ENCODE measurements at places on chromosomes 2 and 18.

GRCh38 chr2:43361286-43361685, 134.9 kb upstream of the ZFP36L2 start:
- DNase-seq, result no peak

DNA sequence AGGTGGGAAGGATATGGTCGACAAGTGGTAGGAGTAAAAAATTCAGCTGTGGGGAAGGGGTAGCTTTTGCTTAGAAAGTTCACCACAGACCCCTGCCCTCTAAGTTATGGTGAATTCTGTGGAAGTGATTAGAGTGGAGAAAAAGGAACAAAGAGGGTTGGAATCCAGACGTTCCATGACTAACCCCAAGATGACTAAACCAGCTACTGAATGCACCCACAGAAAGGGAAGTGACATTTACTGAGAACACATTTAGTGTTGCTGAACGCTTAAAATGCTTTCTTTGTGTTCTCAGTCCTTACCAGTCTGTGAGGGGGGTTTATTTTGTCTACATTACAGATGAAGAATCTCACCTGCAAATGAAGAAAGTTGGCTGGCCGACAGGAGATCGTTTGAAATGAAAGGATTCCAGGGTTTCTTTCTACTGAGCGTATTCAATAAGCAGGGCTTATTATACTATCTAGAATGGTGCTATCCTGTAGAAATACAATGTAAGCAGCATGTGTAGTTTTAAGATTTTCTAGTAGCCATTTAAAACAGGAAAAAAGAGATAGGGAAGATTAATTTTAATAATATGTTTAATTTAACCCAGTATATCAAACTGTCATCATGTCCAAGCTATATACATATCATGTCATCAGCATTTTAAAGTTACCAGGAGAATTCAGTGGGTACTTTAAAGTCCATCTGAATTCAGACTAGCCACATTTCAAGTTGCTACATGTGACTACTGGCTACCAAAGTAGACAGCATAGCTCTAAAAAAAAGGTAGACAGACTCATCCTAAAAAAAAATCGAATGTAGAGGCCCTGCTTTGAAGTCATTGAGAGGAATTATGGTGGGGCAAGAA, 60.1 kb downstream of the LIMS1 start:
- no peak for DNase-seq

- DNase-seq, result no peak
Observed at GRCh38 chr2:10407841-10408648, 40.1 kb downstream of the ODC1 start.

- no peak for DNase-seq
Observed at GRCh38 chr2:59019566-59020159, 778.5 kb upstream of the FANCL start.

- DNase-seq, result no peak
Observed at GRCh38 chr2:60867007-60867406, 14.4 kb upstream of the REL start.

GRCh38 chr2:109209412-109209811, 80.4 kb downstream of the SH3RF3 start:
- DNase-seq, result no peak

DNA sequence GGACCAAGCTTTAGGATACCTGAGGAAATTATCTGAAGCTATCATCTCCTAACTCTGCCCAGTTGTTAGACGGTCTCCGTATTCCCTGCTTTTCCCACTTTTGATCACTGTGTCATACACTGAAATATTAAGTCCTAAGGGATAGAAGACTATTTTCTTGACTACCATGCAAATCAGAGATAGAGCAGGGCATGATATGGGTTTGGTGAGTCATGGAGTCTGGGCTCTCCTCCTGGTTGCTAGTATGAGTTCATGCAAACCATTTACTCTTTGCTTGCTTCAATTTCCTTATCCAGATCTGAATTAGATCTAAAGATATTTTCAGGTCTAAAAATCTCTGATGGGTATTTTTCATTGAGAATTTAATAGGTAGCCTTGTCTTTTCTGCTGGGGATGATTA, 55.0 kb downstream of the EHBP1 start:
- DNase-seq, result no peak

DNA sequence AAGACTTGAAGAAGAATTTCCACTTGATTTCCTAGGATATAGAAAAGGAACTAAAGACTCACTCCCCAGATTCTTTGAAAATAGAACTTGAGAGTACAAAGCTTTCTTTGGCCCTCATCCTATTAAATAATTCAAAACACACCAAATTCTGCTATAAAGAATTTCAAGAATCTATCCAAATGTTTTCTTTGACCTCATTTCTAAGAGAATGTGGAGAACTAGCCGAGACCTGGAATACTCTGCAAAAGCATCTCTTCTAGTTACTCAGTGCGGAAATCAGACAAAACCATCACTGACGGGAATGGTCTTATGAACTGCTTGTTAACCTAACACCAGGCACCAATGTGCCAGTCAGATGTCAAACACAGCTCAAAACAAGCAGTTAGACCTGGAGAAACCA, 44.2 kb upstream of the ARL5A start:
- no peak for DNase-seq

DNA sequence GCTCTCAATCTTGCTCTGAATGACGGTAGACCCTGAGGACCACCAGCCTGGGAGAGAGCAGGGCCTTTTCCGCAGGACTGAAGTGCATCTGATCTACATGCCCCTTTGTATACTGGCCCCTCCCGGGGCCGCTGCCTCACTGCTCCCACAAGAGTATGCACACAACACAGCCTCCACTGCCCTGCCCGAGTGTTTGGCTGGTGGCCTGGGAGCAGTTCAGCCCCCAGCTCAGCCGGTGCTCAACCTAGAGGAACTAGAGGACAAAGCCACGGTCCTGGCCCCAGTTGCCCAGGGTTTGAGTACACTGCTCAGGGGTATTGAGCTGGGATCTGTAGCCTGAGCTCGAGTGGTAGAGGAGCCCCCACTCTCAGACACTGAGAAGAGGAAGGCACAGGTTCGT, 118.9 kb upstream of the CAB39 start:
- no peak for DNase-seq

- no peak for DNase-seq
Observed at GRCh38 chr2:227177592-227178336, 13.3 kb downstream of the COL4A3 start.

DNA sequence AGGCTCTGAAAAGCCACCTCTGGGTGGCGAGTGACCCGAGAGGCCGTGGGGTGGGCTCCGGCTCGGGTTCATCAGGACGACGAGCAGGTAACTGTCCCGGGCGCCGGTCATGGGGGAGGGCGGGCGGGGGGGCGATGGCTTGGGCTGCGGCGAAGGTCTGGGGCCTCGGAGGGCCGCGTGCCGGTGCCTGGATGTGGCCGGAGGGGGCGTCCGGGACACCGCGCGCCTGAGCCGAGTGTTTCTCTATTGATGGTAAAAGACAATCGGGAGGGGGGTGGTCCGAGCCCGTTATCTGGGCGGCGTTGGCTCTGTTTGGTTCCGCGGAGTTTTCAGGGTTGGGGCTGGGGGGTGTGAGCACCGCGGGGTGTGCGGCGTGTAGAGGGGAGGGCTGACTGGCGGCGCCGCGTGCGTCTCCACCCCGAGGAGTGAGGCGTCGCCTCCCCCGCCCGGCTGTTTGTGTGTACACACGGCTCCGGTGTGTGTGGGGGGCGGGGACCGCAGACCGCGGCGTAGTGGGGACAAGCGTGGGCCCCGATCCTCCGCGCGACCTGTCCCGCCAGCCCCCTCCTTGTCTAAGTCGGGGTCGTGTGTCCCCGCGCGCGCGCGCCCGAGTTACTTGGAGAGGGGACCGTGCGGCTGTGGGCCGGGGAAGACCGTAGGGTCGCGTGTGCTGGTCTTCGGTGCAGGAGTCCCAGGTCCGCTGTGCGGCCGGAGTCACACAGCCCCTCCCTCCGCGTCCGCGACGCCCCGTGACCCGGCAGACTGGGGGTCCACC, 1.6 kb downstream of the CTIF start:
- no peak for DNase-seq

DNA sequence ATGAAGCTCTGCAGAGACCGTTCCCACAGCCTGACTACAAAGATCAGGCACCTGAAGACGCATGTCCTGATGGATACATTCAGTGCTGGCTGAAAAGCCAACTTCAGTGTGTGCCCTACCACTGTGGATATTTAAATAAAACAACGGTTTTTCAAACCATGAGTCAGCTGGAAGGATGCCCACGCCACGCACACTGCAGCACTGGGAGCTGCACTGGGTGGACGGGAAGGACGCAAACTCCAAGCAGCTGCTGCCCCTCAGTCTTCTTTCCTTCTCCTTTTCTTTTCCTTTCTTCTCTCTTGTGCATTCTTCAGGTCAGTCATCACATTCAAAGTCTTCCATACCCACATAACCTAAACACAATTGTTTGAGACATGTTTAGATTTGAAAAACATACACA, 7.9 kb downstream of the TMEM18 start:
- no peak for DNase-seq

DNA sequence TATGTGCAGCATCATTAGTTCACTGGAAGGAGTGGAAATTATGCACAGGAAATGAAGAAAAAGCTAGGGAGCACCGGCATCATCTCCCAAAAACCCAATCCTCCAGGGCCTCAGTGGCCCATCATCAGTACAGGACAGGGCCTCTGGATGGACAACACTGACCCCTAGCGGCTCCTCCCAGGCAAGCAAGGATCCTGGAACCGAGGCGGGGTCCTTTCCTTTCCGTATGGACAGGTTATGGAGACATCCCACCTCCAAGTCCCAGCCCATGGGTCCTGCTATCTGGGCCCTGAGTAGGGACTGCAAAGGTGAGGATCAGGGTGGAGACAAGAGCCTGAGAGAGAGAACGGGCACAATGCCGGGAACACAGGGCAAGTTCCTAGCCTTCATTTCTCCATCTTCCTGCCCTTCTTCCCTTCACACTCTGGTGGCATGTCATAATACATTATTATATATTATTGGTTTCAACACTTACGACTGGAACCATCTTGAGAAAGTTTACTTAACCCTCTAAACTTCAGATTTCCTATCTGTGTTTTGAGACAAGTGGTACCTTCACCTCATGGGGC, 68.2 kb downstream of the ZNF516 start:
- DNase-seq, result no peak

DNA sequence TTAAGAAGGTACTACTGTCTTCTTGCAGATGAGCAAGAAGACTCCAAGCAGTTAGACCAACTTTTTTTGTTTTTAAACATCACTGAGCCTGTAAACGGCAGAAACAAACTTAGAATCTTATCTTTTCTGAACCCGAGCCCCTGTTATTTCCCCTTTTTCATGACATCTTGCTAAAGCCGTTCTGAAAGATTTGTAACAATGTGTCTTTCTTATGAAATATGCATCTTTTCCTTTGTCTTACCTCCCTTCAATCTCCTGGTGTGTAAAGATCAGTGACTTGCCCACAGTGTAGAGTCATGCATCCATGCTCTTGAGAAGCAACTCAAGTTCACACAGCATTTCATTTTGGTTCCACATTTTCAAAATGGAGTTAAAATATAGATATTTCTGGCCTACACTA, 288.8 kb upstream of the CELF4 start:
- DNase-seq, result no peak

DNA sequence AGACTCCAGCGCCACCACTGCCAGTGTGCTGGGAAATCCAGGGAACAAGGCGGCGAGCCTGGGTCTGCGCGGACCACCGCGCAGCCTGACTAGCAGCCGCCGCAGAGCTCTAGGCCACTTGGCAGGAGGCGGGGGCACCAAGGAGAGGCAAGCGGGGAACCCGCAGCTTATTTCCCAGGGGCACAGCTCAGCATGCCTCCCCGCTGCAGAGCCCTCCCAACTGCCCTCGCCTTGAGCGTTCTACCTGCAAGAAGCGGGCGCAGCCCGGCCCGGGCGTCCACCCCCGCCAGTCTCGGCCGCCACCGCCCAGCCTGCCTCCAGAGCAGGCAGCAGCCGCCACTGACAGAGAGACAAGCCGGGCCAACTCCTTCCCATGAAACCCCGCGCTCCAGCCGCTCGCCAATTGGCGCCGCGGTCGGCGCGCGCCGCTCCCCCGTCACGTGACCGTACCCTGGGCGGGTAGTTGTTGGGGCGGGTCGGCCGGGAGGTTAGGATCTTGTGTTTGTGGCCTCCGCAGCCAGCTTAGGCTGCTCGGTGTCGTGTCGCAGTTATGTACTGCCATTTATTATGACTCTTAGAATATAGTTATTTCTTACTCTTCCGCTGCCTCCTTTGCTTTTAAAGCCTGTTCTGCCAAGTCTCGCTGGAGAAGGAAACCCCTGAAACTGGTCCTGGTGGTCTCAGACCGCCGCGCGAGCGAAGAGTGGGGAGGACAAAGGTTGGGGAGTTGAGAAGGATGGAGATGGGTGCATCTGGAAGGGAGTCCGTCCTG, at the start of gene LNPK:
Gene LNPK (minus strand): TSS at position 352 of the 772 bp plus-strand sequence. CDS start 6,683 bp downstream, outside the sequence.
- peak; percentile 96 for DNase-seq

DNA sequence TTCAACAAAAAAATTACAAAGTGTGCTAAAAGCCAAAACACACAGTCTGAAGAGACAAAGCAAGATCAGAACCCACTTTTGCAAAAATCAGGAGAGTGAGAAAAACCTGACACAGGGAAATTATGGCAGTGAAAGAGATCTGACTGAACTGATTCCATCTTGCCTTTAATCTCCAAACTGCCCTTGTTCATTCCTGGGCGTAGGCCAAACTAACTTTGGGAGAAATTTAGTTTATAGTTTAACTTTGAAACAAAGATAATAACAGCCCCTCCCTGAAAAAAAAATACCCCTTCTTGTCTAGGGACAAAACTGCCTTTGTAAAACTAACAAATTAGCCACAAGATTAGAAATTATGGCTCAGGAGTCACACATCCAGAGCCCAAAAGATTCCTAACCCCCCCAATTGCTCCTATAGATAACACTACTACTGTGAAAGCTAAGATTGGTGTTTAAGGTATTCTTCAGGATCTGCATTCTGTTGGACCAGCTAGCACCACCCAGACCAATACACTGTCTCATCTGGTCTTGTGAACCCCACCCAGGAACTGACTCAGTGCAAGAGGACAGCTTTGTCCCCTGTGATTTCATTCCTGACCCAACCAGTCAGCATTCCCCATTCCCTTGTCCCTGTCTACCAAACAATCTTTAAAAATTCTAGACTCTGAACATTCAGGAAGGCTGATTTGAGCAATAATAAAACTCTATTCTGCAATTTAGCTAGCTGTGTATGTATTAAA, 226.1 kb upstream of the SH3BP4 start:
- no peak for DNase-seq

Measured in mesenteric fat pad (tissue), 1 donor.